ENCODE measurements at places on chromosomes 12 and 14.
A peak's percentile ranks its signal among the peaks of the same experiment; 100 is the strongest.

DNA sequence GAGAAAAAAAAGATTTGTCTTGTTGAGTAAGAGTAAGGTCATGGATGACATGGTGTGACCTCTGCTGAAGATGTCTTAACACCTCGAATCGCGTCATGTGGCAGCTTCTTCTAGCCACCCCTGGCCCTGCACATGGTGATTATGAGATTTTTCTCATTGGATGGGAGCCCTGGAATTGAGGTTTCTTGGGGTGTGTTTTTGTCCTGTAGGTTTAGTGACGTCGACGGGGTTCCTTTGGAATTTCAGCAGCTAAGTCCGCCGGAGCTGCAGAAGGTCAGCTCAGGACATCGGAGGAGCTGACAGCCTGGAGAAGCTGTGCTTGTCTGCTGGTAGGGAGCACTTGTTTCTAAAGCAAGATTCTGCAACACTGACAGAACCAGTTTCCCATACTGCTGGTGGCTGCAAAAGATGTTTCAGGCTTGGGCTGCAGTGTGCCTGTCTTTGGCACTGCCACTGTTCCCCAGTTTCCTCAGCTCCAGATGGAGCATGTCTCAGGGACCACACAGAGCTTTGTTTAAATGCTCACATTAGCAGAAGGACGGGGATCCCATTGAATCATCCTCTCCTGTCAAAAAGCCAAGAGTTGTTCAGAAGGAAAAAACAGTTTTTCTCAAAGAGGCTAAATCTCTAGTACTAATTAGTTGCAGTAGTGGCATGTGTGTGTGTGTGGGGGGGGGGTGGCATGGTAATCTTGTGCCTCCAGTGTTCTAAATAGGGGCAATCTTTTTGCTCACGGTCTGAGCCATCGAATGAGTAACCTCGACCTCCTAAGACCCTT, 5.2 kb upstream of the FOS start:
- DNase-seq, result no peak

- no peak for DNase-seq
Observed at GRCh38 chr14:26191671-26192070, 406.2 kb downstream of the NOVA1 start.

DNA sequence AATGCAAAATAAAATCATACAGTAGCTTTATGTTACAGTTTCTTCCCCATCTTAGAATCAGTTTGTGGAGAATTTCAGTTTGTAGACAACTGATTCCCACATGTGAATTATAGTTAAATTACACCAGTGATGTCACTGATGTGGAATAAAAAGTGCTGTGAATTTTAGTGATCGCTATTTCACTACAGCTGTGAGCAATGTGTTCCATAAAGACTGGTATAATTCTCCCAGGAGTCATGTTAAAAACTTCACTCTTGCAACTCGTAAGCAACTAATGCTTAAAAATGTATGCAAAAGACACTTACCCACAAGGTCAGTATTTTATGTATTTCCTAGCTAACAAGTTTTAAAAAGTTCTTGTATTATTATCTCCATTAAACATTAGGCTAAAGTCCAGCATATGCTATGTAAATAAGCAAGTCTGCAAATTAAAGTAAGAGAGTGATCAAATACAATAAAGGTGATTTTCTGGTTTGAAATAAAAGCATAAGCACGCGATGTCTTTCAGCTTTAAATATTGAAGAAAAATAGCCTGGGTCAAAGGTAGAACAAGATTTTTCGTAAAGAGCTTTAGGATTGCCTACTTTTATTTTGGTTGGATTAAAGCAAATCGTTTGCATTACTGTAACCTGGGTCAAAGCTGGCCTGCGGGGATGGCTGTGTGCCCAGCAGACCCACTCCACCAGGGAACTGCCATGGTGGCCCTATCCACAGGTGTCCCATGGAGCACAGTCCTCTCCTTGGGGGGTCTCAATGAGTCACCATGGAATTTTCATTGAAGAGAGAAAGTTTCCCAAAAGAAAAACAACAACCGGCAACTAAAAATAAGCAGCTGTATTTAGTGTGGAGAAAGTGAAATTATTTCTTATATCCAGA, 12.7 kb upstream of the LRIG3 start:
- no peak for DNase-seq

DNA sequence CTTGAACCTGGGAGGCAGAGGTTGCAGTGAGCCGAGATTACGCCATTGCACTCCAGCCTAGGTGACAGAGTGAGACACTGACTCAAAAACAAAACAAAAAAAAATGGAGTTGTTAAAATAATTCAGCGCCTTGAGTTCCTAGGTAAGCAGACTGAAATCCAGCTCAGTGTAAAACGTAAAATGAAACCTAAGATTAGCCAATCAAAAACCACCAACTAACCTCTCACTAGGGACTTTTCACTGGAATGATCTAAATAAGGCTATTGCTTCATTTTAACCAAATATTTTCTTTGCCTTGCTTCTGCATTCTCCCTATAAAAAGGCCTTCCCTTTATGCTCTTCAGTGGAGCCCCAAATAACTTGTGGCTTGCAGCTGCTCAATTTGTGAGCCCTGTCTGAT, 91.6 kb upstream of the HIF1A start:
- no peak for DNase-seq

DNA sequence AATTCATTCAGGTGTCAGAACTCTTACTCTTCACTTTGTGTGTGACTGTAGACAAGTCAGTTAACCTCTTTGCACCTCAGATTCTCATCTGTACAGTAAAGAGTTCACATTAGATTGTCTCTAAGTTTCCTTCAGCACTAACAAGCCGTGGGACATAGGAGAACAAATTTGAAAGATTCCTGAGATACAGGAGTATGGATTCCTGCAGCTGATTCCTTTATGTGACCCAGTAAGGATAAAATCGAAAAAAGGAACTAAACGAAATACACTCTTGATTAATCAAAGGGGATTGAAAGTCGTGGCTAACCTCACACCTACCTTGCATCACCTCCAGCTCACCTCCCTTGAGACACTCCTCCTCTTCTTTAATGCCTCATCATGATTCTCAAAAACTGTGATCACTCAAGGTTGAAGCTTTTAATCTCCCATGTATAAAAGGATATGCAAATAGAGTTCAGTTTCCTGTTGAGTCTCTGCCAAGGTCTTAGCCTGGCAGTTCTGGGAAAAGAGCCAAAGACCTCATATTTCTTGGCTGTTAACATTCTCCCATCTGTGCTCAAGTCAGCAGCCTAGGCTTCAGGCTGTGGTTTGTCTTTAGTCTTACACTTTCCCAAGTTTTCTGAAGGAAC, 156.6 kb downstream of the DAD1 start:
- no peak for DNase-seq

- no peak for DNase-seq
Observed at GRCh38 chr12:114673169-114673833, 10.7 kb downstream of the TBX3 start.

DNA sequence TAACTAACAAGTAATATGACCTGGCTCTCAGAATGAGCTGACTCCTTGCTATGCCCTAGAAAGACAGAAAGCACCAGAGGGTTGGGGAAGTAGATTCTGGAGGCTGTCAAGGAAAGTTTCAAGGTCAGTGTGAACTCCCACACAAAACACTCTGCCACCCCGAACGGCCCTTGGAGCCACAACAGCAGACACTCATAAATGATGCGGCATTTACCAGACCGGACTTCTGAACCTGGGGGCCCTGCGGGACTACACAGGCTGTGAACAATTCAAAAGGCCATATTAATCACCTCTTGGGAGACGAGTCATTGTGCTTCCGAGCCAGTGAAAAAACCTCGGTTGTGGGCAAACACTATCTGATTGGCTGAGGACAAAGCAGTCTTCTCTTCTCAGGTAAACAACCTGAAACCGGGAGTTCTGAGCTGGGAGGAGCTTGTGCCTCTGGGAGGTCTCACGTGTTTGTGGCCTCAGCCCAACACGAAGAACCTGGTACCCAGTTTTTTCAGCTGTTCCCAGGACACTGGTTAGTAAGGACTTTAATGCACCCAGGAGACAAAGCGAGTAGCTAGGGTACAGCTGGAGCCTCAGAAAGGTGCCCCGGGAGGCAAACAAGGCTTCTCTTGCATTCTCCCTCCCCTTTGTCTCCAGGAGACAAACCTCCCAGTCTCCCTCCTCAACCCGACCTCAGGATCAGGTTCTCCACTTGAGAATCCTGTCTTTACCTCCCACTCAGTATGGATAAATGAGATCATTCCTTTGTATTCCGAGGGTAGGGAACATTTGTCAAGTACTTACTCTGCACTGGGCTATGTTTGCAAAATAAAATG, 35.3 kb downstream of the VWF start:
- DNase-seq, result no peak

DNA sequence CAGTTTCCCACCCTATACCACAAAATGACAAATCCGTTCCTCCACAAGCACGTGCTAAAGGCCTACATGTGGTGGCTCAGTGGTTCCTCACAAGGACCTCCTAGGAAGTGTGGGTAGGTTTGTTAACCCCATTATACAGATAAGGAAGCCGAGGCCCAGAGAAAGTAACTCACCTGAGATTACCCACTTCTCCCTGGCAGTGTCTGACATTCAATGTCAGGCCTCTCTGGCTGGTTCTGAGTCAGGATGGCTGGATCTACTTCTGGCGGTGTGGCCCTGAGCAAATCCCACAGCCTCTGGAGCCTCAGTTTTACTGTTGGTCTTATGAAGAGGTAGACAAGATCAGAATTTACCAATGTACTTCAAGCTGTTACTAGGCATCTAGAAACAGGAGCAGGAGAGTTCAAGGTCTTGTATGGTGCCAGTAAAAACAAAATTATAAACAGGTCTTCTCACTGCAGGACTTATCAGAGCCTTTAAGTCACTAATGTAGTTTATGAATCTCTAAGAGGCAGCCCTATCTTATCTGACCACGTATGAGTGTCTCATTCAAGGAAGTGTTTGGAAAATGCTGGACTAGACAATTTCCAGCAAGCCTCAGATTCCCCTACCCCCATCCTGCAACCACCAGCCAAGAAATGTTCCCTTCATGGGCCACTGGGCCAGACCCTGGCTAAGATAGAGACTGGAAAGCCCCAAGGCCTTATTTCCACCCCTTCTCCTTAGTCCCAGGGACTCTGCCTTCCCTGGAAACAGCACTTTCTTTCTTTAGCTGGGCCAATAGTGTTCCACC, 4.2 kb downstream of the HSPB8 start:
- peak; percentile 14 for DNase-seq

DNA sequence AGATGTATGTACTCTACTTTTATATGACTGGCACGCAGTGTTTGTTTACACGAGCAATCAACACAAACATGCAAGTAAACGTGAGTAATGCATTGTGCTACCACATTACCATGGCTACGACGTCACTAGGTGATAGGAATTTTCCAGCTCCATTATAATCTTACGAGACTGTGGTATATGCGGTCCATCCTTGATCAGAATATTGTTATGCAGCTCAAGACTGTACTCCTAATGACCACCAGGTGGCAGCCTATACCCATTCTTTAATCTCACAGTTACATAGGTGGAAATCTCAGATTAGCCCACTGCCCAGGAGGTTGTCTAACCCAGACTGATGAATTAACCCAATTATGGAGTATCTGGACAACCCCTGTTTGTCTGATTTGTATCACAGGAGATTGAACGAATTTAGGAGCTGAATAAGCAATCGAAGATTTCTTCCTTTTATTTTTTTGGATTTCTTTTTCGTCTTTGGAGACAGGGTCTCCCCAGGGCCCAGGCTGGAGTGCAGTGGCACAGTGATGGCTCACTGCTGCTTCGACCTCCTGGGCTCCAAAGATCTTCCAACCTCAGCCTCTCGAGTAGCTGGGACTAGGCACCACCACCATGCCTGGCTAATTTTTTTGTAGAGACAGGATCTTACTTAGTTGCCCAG, 8.7 kb upstream of the TESPA1 start:
- peak; percentile 74 for DNase-seq

DNA sequence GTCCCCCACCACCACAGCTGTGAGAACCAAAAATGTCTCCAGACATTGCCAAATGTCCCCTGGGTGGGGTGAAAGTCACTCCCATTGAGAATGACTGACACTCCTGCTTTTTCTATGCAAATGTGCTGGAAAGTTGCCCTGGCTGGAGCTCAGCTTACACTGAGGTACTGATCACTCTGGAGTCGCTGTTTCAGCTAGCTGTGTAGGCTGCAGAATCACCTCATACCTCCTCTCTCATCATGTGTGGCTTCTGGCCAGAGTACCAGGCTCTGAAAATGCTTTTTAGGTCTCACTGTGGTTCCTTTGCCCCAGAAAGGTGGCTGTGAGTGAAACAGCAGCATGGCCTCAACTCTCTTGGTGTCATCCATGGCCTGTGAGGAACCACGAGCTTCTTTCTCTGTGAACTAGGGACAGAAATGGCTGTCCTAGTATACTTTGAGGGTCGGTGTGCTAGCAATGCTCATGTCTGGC, 414.4 kb downstream of the DPF3 start:
- no peak for DNase-seq

DNA sequence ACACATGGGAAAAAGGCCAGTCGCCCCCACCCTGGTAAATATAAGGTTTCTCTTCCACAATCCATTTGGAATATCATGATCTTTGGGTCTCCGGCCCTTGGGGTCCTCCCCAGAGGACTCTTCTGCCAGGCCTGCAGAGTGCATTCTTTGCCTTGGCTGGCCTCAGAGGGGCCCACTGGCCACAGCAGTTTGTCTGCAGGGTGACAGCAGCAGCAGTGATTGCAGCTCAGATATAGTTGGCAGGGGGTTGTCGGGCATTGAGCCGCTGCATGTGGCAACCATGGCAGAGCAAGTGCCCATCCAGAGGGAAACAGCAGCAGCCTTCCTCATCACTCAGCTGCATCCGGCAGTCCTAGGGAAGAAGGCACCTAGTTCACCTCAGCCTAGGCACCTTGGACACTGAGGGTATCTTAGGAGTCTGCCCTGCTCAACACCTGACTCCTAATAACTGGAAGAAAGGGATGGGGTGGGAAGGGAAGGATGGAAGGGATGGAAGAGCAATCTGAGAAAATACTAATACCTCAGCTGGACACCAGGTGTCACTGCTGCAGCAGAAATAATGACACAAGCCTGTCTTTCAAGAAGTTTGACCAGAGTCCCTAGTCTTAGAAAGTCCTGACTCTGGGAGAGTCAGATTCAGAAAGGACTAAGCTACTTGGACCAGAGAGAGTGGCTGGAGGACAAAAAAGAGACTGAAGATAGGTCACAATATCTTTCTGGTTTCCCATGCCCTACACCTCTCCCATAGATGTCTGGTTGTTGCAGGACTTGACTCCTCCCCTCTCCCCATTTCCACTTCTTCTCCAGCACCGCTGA, 8.9 kb downstream of the AJUBA start:
- peak; percentile 30 for DNase-seq

GRCh38 chr12:34016361-34016760, 5.9 kb upstream of the ALG10 start:
- no peak for DNase-seq

- no peak for DNase-seq
Observed at GRCh38 chr12:52749827-52750226, 27.3 kb downstream of the KRT76 start.

DNA sequence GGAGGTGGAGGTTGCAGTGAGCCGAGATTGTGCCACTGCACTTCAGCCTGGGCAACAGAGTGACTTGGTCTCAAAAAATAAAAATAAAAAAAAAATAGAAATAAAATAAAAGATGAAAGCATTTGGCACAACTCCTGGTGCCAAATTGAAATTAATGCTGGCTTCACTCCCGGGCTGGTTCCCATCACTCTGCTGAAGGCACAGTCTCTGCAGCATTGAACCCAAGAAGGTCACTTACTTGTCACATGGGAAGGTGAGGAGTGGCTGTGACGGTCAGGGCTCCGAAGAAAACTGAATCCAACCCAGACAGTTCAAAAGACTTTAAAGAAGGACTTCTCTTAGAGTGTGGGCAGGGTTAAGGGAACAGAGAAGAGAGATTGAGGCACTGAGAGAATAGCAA, 10.5 kb upstream of the CCDC63 start:
- DNase-seq, result no peak

GRCh38 chr14:34875031-34875922, at the start of gene BAZ1A:
Gene BAZ1A (minus strand): TSS chr14:34875360. CDS start chr14:34874604, 756 bp downstream.
- DNase-seq, result peak; percentile 73
